Hepatocyte (in vitro differentiated cells): ENCODE measurements at places on chromosomes 11 and 22.

DNA sequence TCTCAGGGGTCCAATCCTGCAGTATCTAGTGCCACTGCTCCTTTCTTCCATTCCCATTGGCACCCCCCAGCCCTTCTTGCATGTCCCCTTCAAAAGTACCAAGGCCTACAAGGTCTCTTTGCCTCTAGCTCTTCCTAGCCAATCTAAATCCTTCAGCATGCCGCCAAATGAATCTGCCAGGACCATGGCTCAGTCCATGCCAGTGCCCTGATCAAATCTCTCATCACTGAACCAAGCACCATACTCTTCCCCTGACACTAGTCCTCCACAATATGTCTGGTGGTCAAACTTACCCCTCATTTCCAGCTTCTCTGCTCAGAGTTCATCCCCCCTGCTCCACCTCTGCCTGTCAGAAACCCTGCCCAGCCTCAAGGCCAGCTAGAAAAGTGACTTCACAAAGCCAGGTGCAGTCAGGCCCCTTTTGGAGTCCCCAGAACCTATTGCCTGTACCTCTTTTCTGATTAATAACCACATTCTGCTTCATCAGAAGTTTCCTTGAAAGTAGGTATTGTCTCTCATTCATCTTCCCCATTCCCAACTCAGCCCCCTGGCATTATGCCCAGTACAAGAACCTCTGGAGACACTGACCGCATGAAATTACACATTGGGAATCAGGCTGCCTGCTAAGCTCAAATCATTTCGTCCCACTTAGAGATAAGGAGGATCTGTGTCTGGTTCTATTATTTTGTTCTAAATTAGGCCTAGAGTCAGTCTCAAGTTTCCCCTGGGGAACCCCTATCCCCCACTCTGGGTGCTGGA, 11.4 kb downstream of the FEN1 start:
- DNase-seq, result no peak

- no peak for DNase-seq
Measured at GRCh38 chr11:92591521-92591920, 366.9 kb downstream of the FAT3 start.

DNA sequence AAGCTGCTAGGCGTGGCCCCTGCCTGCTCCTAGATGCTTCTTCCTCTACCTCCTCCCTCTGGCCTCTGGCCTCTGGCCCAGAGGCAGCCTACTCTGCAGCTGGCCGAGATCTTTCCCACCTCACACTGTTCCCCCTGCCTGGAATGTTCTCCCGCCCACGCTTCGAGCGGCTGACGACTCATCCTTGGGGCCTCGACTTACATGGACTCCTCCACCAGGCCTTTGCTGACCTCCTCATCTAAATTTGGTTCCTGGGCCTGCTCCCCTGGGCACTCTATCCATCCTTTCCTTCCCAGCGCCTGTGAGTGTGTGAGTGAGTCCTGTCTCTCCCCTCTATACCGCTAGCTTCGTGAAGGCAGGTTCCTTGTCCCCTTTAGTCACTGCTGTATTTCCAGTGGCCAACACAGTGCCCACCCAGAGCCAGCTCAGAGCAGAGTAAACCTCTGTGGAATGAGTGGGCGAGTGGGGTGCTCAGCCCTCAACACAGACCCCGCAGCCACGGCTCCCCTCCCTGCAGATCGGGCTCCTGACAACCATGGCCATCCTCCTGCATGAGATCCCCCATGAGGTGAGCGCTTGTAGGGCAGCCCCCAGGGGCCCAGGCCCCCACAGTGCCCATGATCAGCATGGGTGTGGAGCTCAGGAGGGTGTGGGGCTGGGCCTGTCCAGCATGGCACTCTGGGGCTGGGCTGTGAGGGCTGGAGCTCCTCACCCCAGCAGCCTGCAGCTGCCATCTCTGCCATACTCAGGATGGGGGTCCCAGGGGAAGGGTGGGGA, 5.7 kb downstream of the SLC39A13 start:
- no peak for DNase-seq

DNA sequence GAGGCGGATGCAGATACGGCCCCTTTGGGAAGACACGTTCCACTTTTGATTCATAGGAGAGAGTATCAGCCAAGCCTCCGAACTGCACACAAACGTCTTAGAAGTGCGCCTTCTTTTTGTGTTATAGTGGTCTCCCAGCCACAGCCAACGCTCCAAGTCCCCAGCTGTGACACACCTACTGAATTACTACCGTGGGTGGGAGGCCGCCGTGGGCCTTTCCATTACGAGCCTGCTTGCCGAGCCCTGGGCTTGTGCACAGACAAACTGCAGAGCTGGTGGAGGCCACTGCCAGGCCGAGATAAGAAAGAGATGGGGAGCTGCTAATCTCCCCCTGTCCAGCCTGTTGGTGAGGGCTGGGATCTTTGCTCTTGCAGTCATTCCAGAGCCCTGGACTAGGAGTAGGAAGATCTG, 761 bp downstream of the HMBS start:
- peak; percentile 32 for DNase-seq

DNA sequence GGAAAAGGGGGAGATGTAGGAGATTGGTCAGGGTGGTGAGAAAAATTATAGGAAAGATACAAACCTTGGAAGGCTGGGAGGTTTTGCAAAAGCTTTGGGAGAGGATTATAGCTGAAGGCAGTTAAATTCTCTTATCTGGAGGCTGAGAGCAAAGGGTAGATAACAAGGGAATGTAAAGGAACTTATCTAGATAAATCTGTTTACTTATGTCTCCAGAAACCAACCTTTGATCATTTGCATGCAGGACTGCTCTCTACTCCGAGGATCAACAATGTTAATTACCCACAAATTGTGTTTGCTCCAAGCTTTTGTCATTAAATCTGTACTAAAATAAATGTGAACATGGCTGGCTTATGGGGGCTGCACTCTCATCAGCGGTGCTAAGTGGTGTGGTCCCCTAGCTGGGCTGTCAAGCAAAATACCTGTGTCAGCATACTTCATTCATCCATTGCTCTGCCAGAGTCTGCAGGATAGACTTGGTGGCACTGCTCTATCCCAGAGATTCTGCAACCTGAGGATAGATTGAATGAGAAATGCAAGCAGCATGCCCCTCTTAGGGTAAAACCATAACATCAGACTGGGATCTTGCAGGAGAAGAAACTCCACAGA, 1599.2 kb upstream of the TENM4 start:
- DNase-seq, result peak; percentile 18

DNA sequence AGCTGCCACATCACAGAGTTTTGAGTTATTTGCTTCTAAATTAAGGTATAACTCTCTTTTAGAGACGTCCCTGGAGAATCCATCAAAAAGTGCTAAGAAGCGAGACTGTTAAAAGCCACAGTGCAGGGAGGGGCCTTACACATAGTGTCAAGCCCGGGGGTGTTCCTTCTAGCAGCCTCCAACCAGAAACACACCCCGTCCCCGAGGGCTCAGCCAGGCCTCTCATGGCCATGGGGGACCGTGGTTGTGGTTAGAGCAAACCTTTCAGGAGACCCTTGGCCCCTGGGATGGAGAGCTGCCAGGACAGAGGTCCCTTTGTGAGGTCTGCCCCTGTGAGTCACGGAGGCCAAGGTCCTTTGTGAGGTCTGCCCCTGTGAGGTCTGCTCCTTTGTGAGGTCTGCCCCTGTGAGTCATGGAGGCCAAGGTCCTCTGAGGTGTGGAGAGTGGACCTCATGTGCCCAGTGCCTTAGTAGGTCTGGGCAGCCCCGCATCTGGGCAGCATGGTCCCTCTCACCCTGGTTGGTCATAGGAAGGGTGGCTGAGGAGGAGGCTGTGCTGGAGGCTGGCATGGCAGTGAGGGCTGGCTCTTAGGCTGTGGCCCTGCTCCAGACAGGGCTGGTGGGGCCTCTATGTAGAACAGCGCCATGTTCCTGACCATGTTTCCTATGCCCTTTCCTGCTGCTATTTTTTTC, 5.4 kb downstream of the GNAZ start:
- DNase-seq, result peak; percentile 60

GRCh38 chr11:67504005-67504949, 886 bp downstream of the PITPNM1 start:
- peak; percentile 71 for DNase-seq

DNA sequence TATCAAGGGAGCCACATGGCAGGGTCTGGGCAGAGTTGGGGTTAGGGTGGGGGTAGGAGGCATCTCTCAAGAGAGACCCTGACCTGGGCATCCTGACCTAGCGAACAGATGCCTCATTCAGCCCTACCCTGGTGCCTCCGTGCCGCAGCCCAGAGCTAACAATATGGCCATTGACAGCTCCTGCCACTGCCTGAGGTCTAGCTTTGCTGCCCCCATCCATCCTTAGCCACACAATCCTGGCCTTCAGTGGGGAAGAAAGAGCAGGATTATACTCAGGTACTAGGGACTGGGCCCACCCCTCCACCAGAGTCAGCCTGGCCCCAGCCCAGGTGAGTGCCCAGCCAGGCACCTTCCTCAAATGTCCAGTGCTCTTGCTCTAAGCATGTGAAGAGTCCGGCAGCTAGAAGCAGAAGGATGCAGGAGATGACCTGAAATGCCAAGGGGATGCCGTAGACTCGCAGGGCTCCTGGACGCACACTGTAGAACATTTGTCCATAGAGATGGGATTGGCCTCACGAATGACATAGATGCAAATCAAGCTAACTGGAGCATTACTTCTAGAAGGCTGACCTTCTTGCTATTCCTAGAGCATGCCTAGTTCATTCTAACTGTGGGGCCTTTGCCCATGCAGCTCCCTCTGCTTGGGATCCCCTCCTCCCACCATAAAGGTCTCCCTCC, 13.3 kb upstream of the SERPINH1 start:
- DNase-seq, result no peak

- no peak for DNase-seq
Measured at GRCh38 chr22:23681026-23681809, 9.6 kb upstream of the RGL4 start.

GRCh38 chr11:125935618-125936199, 10.1 kb upstream of the VSIG10L2 start:
- peak; percentile 45 for DNase-seq

DNA sequence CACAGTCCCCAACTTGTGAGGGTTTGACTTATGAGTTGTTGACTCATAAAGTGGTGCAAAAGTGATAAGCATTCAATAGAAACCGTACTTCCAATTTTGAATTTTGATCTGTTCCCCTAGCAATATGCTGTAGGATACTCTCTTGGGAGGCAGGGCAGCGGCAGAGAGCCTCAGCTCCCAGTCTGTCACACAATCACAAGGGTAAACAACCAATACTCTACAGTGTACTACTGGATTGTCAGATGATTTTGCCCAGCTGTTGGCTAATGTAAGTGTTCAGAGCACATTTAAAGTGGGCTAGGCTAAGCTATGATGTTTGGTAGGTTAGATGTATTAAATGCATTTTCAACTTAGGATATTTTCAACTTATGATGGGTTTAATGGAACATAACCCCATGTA, 13.7 kb upstream of the NXPE2 start:
- DNase-seq, result no peak

- DNase-seq, result no peak
Measured at GRCh38 chr11:26761361-26761809, 39.5 kb upstream of the SLC5A12 start.

- DNase-seq, result peak; percentile 42
Measured at GRCh38 chr11:68269414-68270081, 2.2 kb downstream of the C11orf24 start.

GRCh38 chr22:17824457-17824856, 50.2 kb upstream of the BID start:
- DNase-seq, result no peak

DNA sequence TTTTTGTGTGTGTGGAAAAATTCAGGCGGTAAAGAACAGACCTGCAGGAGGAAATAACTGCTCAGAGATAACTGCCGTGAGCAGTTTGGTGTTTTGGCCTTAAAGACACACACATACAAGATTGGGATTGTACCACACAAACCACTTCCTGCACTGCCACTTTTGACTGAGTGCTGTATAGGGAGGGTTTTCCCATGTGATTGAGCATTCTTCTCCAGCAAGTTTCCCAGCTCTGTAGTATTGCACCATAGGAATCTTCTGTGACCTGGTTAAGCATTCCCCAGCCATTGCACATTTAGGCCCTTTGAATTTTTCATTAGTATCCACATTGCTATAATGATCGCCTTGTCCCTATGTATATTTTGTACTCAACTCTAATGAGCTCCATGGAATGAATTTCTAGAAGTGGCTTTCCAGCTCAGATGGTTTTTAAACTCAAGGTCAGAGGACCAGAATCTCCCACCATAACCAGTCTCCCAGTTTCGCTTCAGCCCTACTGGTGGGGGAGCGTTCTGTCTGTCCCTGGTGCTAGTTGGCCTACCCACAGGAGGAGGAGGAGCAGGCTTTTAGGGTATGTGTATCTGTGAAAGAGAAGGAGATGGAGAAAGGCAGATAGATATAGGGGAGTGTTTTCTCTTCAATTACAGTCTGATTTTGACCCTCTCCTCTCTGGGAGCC, 9.3 kb downstream of the CD82 start:
- DNase-seq, result no peak

DNA sequence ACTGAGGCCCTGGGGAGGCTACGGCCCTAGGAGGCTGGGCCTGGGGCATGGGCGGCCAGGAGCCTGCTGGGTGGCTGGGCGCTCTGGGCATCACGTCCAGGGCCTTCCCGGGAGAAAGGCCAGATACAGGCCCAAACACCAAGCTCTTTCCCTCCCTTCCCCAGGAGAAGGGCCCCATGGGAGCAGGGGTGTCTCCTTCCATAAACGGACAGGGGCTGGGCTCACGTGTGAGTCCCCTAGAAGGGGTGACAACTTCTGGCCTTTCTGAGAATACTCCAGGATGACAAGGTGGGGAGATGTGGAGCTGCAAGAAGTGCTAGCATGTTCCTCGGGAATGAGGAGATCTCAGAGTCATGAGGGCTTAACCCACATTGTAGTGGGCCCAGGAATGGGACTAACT, 19.5 kb upstream of the SYT8 start:
- DNase-seq, result no peak

- DNase-seq, result no peak
Measured at GRCh38 chr11:73236205-73236765, 18.2 kb downstream of the P2RY2 start.

DNA sequence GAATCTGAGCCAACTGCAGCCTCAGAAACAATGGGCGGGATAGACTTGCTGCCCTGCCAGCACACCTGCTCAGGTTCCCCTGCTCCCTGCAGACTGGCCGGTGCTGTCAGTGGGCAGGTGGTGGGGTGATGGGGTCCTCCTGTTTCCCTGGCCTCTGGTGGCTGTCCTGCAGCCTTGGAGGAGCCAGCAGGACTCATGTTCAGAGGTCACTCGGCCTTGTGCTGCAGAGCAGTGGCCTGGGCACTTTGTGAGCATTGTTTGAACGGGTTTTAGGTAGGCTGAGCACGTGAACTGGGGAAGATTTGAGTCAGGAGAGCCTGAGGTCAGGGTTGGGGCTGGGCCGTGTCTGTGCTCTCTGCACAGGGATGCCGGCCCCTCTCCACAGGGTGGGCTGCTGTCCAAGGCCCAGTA, 17.6 kb downstream of the PPIL2 start:
- DNase-seq, result peak; percentile 2
